ENCODE measurements at places on chromosomes 7 and 10. TPM values are rescaled to one million over a fixed set of nuclear protein-coding genes. Genes with fewer than 3 reads are reported as not detected.
A peak's percentile ranks its signal among the peaks of the same experiment; 100 is the strongest.

Gene P4HA1
- total RNA-seq = 106 TPM

Gene ZNF365
- 0.06 TPM for total RNA-seq

Gene ABCB1
- 0.74 TPM for total RNA-seq

Gene DNMBP
- 12.3 TPM for total RNA-seq

Gene CRHR2
- 0.42 TPM for total RNA-seq

Gene TMEM184A
- total RNA-seq = 2.9 TPM

GRCh38 chr7:31815796-31816195, 128.8 kb downstream of the PPP1R17 start:
- DNase-seq = no peak

DNA sequence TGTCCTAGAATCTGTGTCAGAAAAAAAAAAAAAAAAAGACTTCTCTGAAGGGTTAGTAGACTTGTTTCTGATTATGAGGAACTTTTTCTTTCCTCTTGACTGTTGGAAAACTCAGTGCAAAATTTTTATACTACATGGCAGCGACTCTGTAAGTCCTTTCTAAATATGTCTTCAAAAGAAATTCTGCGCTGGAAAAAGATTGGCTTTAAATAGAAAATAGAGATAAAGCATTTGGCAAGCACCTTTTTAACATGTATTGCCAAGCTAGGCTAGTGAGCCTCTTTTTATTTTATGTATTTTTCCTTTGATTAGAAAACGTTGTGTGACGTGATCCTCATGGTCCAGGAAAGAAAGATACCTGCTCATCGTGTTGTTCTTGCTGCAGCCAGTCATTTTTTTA, 17.9 kb downstream of the KLHL7 start:
- no peak for DNase-seq

DNA sequence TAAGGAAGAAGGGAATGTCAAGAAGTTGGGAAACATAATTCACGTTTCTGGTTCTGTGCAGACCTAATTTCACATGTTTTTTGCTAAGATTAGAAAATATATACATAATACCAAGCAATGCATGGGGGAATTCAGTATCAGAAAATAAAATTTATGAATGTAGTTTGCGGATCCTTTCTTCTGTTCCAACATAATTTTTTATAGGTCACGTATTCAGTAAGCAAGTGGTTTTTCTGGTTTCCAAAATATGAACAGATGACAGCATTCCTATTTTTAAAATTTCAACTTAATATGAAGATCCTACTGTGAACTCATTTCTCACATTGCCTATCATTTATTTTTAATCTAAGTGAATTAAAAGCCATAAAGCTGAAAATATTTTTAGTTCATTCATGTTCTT, 560.0 kb upstream of the NRG3 start:
- no peak for DNase-seq

DNA sequence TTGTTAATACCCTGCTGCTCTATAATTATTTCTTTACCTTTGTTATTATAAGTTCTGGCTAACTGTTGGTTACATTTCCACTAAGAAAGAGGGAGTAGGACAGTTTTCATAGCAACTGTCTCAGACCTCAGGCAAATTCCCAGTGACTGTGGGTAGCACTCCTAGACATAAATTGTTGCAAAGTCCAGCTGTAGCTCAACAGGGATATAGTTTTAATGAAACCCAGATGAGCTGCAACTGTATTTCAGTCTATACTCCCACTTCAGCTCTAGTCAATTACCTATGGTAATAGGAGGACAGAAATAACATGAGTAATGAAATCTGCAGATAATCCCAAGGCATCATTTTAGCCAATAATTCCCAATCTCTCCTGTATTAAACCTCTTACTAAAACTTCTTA, 103.0 kb upstream of the SEMA3A start:
- DNase-seq = no peak

DNA sequence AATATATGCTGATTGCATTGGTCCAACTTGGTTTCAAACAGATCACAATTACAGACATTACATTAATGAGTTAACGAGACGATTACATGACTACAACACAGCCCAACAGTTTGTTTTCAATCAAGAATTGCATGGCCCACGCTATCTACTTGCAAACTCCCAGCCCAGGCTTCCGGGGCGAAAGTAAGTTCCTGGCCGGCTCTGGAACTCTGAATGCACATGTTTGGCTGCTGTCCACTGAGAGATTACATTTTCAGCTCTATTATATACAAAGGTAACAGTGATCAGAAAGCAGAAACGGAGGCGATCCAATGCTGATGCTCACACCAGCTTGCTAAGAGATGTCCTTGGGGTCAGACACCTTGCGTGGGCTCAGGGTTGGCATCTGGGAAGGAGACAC, 206.3 kb downstream of the FANK1 start:
- DNase-seq = no peak

DNA sequence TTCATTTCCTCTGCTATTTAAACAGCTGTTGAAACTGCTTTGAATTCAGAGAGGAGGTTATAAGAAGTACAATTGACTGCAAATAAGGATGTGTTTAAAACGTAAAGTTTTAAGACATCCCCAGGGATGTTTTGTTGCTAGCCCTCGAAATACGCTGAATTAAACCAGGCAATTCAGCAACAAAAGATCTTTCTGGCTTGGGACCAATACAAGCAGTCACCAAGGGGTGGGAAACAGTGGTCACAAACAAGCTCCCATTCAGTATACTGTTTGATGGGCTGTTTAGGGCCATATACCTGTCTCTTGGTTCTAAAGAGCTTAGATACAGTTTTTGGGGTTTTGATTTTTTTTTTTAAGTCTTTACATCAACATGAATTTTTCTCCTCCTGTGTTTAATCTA, 446.3 kb upstream of the POT1 start:
- no peak for DNase-seq

GRCh38 chr10:78443900-78444571, 410.4 kb downstream of the RPS24 start:
- DNase-seq = no peak

DNA sequence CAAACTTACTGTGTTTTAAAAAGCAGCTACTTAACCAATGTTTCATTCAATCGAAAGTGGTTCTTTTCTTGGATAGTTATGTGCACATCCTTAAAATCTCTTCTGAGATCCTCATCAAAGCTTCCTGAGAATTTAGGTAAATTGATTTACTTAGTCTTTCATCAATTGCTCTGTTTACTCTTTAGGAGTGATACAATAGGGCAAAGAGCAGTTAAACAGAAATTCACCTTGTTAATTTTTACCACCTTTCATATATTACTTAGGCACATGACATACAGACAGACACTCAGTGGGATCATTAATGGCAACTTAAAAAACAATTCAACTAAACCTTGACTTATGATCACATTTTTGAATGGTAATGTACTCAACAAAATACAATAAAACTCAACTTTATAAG, 456.3 kb downstream of the DGKB start:
- no peak for DNase-seq

DNA sequence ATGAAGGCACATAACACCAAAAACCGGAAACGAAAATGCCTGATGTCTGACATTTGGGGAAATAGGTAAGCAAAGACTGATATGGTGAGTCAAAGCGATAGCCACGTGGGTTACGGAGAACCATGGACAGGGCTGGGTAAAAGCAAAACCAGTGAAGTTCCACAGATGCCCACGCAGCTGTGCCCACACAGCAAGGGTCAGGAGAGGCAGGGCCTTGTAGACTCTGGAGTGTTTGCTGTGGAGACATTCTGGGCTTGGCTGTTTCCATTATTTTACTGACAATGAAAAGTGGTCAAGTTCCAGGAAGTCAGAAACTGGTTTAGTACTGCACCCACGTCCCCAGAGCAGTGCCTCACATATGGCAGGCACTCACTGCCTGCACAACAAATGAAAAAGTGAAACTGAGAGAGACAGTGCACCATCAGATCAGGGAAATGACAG, 148.7 kb downstream of the ZMYND11 start:
- no peak for DNase-seq

DNA sequence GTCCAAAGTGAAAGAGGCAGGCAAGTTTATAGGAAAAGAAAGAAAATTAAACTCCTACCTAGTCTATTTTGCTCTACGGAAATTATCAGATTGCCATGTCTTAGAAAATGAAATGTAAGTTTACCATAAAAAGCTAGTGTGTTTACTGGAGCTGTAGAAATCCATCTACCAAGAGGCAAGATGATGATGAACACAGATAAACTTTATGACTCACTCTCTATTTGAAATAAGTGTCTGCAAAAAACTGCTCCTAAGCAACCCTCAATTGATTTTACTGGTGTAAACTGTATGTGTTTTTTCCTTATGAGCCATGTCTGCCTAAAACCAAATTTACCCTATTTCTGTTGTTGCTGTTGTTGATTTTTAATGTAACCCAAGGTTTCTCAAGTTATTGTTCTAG, 73.8 kb upstream of the TMEM106B start:
- DNase-seq = no peak

DNA sequence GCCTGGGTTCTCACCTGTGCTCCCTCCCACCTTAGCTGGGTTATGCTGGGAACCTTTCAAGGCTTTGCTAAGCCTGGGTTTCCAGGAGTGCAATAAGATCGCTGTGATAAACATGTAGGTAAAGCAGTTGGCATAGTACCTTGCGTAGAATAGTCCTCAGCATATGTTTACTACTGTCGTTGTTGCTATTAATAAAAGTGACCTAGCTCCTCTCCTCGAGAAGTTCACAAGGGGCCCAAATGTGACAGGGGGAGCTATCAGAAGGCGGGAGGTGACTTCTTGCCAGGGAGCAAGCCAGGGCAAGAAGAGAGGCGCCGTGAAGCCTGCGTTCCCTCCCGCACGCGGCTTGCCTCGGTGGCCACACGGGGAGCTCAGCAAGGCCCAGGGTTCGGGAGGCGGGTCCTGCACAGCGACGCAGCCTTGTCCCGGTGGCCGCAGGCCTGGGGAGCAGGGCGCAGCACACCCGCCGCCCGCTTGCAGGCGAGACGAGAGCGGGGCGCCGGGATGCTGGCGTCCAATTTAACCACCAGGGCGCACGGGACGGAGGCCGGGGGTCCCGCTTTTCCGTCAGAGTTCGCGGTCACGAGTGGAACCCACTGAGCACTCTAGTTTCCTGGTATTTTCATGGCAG, 106.2 kb downstream of the SNX10 start:
- DNase-seq = peak; percentile 78

DNA sequence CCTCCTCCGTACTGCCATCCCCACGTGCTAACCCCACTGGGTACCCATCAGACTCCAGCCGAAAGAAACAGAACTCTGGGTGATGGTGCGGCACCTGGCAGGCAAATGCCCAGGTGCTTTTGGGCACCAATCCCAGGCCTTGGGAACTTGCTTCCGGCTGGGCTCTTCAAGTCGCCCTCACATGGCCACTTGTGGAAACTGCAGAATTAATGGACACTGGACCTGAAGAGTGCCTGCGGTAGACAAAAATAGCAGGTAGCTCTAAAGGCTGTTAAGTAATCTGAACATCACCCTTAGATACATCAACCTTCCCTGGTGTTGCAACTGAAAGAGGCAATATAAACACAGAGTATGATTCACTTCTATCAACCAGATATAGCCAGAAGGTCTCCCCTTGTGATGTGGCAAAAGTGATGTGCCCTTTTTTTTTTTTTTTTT, 644.4 kb downstream of the GRM8 start:
- no peak for DNase-seq

GRCh38 chr7:157150882-157151281, 12.2 kb downstream of the UBE3C start:
- DNase-seq = peak; percentile 86

DNA sequence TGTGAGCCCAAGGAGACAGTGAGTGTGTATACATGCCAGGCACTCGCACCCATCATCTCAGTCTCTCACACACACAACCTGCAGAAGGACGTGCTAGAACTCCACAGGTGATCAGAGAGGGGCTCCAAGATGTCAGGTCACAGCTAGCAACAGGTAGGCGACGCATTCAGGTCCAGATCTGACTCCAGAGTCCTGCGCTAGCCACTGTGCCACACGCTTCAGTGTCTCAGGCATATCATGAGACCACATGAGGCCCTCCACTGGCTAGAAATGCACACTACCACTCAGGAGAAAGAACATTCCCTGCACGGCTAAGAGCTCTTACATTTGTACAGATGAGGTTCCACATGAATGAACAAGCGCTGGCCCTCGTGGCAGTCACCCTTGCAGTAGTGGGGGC, 11.5 kb downstream of the AKR1B1 start:
- DNase-seq = no peak

DNA sequence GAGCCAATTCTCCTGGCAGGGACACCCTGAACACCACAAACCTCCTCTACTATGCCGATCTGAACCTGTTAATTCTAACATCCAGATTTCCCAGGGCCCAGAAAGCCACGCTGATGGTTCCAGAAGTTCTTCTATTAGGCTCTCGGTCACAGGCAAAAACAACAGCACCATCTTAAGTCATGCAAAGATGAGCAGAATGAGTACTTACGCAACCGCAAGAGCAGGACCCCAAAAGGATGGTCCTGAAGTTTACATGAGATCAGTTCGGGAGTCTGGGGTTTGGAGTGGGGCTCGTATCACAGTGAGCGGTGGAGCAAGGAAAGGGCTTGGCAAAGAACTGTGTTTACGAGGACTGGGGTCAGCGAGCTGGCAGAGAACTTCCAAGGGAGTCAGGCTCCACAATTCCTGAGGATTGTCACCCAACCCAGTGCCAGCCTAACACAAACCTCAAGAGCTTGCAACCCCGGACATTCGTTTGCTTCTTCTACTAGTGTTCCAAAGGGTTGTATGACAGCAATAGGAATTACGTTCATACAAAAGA, 532.6 kb downstream of the TNS3 start:
- no peak for DNase-seq

- no peak for DNase-seq
These were observed 104.9 kb downstream of the BUB3 start for GRCh38 chr10:123259081-123259480.

GRCh38 chr7:82235713-82236112, 207.9 kb downstream of the CACNA2D1 start:
- DNase-seq = no peak

- no peak for DNase-seq
These were observed 51.1 kb downstream of the JMJD1C start for GRCh38 chr10:63414481-63415260.

DNA sequence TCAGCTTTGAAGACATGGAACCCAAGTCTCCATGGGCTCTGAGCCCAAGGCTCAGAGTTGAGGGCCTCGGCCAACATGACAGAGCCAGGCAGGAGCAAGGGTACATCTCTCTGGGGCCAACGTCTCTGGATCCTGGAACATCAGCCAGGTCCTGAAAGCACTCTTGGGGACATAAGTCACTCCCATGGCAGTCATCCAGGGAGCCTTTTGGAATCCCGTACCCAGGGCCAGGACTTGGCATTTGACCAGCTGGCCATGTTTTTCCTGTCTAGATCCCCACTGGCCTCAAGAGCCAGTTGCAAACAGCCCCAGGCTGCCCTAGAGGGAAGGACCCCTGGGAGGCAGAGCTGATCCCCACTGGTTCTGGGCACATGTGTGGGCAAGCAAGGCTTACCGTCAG, 4.3 kb upstream of the CXCL12 start:
- no peak for DNase-seq

All from psoas muscle (tissue), 8 donors.